Cerebellum (tissue), 4 donors: ENCODE measurements at places on chromosomes 11 and 22. TPM values are rescaled to one million over a fixed set of nuclear protein-coding genes. Genes with fewer than 3 reads are reported as not detected.

NELL1 gene
- 58.3 TPM for total RNA-seq

P2RX6 gene
- 0.36 TPM for total RNA-seq

UBQLN3 gene
- 0.45 TPM for total RNA-seq

SAA4 gene
- not detected for total RNA-seq

MMP27 gene
- total RNA-seq, result not detected

MRGPRE gene
- total RNA-seq, result 0.27 TPM

SNX32 gene
- total RNA-seq, result 4.9 TPM

SCUBE2 gene
- total RNA-seq, result 26.9 TPM

SCUBE1 gene
- 1.7 TPM for total RNA-seq
